ENCODE measurements at places on chromosomes 5 and 9.

GRCh38 chr9:132590318-132591182 lies 8.1 kb downstream of the BARHL1 start:
- DNase-seq = no peak

- no peak for DNase-seq
Measured at GRCh38 chr9:92276331-92277032, 17.0 kb downstream of the IARS1 start.

GRCh38 chr9:10104774-10105173 lies 508.0 kb downstream of the PTPRD start:
- DNase-seq = no peak

DNA sequence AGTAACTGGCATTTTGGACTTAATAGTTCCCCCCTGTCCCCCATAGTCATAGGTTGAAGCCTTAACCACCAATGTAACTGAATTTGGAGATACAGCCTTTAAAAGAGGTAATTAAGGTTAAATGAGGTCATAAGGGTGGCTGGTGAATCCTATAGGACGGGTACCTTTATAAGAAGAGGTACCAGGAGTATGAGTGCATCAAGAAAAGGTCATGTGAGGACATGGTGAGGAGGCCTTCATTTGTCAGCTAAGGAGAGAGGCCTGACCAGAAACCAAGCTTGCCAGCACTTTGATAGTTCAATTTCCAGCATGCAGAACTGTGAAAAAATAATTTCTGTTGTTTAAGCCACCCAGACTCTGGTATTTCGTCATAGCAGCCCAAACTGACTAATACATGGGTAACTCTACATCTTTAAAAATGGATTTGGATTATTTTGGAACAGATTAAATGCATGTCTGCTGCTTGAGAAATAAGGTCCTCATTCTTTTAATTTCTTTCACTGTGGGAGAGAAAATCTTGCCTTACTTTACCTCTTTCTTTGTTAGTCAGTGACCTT lies 9.7 kb downstream of the RASA1 start:
- DNase-seq = peak; percentile 22

DNA sequence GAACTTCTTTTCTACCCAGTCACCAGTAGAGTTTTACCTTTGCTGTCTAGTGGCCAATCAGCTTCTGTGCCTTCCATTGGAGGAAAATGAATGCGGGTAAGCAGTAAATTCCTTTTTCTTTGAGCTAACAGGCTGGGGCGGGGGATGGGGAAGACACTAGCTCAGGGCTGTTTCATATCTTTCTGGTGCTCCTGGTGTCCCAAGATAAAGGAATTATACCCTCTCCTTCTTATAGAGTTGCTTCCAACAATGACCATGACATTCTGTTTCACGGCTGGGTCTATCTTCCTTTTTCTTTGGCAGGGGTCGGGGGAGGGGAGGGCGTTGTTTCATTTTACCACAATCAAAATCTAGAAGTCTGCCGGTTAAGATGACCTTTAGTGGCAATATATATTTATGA lies 51.2 kb upstream of the RPS23 start:
- DNase-seq = no peak

DNA sequence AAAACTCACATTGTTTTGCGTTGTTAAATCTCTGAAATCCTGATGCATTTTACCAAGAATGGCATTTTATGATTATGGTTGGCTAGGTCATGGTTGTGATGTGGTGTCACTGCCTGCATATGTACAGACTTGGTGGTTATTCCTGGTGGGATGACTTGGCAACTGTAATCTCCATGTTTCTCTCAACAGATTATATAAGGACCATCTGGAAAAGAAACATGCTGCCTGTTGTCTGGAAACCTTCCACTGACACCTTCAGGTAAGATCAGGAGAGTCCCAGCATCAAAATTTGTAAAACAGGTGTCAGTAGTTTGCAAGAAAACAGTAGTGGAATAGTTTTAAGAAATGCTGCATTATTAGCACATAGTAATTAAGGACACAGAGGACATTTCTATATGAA lies 3.0 kb upstream of the ACER2 start:
- no peak for DNase-seq

All from inflammatory macrophage treated with lipopolysaccharide for 1 hour (primary cell).